HL-60 (cell line): ENCODE measurements at places on chromosomes 4 and X.

- no peak for DNase-seq
Observed at GRCh38 chr4:7805533-7806337, 133.9 kb downstream of the AFAP1 start.

- DNase-seq: no peak
Observed at GRCh38 chrX:150163956-150164726, 199.0 kb upstream of the MAMLD1 start.

GRCh38 chr4:147550626-147551246 is 66.5 kb upstream of the TMEM184C start:
- DNase-seq: no peak

DNA sequence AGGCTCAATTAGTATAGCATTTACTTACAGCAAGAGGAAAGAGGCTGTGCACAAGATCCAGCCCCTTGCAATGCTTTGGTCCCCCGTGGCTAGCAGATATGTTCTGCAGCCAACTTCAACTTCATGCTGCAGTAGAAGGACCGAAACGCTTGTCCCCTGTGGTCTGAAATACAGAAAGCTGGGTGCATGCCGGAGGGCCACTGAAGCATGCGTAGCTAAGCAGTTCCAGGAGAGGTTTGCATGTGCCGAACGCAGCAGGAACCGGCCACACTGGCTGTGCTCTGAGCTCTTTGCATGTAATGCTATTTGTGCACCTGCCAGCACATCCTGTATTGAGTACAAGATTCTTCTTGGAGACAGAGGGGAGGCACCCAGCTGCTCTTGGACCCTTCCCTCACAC is 35.8 kb upstream of the SHISA3 start:
- no peak for DNase-seq

DNA sequence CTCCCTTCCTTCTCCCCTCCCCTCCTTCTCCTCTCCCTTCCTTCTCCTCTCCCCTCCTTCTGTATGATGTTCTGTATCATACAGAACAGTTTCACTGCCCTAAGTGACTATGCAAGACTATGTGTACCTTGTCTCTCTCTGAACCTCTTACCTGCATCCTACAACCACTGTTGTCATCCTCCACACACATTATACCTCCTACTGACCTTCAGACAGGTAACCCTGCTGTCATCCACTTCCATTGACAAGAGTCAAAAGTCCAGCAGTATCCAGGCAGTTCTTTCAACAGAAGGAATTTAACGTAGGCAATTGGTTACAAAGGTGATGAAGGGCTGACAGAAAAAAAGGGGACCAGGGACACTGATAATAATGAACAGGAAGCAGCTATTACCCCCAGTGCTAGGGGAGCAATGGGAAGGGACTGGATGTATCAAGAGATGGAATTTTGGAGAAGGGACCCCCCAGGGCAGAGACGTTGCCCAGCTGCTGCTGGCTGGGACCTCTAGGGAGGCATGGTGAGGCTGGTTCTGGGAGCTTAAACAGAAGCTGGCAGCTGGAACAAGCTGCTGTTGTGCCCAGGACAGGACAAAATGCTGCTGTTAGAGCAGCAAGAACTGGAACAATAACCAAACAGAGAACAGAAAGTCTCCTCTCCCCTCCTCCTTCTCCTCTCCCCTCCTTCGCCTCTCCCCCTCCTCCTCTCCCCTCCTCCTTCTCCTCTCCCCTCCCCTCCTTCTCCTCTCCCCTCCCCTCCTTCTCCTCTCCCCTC is 84.7 kb downstream of the DCTD start:
- DNase-seq: no peak

GRCh38 chr4:127624173-127624572 is 8.6 kb upstream of the INTU start:
- no peak for DNase-seq

- no peak for DNase-seq
Observed at GRCh38 chr4:40177591-40177990, 19.2 kb upstream of the RHOH start.

GRCh38 chr4:159021597-159022385 is 81.1 kb upstream of the RAPGEF2 start:
- no peak for DNase-seq

DNA sequence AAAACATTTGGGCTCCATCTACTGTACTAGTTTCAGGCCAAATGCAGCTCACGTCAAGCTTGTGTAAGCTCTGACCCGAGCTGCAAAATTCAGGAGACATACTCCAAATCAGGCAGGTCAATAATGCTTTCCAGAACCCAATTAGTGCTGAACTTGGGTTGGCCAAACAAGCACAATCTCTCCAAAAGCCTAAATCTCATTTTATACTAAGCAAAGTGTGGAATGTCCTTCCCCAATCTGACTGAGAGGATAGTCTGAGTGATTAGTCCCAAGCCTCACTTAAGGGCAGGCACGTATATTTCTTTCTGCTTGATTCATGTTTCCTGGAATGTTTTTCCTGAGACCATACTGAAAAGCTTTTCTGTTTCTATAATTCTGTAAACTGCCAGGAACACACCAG is 79.9 kb downstream of the NKX6-1 start:
- DNase-seq: no peak

GRCh38 chr4:123616951-123617461 is 220.4 kb downstream of the SPRY1 start:
- DNase-seq: peak; percentile 80

- DNase-seq: no peak
Observed at GRCh38 chrX:27680726-27681125, 90.6 kb downstream of the DCAF8L2 start.

GRCh38 chr4:189498457-189498856 is 442.2 kb upstream of the FRG1 start:
- DNase-seq: no peak

DNA sequence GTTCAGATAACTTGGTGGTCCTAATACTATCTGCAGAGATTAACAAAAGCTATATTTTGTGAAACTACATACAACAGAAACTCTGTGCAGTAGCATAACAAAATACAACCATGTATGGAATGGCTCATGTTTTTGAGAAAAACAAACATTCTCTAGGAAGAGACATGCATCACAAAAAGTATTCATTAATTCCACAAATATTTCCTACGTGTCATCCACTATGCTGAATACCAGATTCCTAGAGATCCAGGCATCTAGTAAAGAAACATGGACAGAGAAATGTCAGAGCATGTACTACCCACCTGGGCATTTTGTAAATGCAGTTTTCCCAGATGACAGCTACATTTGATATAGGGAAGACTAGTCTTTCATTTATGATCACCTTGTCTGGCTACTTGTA is 248.1 kb downstream of the OPHN1 start:
- DNase-seq: no peak

DNA sequence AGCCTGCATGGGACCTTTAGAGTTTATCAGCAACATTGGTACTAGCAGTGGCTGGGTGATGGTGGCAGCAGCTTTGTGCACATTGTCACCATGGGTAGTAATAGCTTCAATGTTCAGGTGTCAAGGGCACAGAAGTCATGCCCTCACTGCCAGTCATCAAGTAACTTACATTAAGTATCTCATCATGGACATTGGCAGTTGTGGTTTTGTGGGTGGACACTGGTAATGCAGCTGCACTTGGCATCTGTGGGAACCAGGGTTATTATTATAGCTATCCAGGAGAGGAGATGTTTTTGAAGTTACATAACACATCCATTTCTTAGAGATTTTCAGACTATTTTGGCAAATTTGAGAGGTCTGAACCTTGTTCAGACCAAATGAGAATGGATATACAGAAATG is 243.2 kb upstream of the NOCT start:
- DNase-seq: no peak

GRCh38 chrX:96379951-96380350 is 304.7 kb upstream of the DIAPH2 start:
- DNase-seq: no peak

DNA sequence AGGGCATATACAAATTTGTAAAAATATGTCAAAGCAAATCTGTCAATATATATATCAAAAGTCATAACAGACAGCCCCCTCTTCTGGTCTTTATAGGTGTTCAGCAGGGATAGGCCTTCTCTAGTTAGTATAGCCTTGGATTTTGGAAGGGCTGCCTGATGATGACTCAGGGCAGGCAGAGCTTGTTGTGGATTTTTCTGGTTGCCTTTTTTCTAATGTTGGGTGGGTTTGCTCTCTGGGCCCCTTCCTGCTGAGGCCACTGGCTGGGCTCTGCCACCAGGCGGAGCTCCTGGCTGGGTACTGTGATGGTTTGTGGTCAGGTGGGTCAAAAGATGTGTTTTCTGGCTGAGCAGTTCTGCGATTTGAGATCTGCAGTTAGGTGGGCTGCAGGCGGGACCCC is 294.2 kb downstream of the GRIA2 start:
- no peak for DNase-seq

GRCh38 chr4:39729557-39729956 is 31.6 kb downstream of the UBE2K start:
- no peak for DNase-seq

DNA sequence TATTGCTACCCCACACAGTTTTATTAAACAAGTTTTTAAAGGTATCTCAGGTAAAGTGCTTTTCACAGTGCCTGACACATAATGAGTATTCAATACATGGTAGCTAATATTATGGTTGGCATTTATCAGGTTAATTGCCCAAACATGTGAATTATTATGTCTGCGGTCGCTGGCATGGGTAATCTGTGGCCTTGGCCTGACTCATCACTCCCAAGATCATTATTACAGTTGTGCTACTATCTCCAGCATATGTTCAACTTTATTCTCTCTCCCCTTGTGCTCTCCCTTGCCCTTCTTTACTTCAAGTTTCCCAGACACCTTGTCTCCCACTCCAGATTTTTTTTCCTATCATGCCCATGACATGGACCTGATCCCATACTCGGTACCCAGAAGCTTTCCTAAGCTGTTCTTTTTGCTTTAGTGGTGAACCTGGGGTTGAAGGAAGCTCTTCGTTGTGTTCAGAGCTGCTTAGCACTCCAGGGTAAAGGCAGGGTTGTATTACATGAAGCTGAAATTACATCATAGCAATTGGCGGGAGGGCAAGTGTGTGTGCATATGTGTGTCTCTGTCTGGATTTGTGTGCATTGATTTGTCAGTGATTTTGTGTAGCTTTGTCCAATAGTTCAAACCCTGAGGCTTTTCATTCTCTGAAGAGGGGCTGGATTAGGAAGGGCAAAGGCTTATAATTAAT is 176.5 kb upstream of the NRK start:
- DNase-seq: no peak

GRCh38 chr4:166622425-166622977 is 611.8 kb downstream of the SPOCK3 start:
- no peak for DNase-seq

DNA sequence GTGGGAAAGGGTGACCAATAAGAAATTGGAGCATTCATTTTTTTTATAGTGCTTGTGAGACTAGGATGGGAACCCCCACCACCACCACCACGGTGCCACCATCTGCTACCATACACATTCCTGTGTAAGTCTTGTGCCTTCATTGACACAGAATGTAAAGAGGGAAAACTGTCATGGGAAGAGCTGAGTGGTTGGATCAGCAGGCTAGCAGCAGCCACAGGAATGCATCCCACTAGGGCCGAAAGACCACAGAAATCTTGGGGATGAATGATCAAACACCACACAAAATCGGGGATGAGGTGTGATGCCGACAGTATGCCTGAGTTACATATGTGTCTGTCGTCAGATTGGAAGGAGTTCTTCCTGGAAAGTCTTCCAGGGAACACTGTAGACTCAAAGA is 69.2 kb downstream of the SRPX start:
- DNase-seq: no peak

DNA sequence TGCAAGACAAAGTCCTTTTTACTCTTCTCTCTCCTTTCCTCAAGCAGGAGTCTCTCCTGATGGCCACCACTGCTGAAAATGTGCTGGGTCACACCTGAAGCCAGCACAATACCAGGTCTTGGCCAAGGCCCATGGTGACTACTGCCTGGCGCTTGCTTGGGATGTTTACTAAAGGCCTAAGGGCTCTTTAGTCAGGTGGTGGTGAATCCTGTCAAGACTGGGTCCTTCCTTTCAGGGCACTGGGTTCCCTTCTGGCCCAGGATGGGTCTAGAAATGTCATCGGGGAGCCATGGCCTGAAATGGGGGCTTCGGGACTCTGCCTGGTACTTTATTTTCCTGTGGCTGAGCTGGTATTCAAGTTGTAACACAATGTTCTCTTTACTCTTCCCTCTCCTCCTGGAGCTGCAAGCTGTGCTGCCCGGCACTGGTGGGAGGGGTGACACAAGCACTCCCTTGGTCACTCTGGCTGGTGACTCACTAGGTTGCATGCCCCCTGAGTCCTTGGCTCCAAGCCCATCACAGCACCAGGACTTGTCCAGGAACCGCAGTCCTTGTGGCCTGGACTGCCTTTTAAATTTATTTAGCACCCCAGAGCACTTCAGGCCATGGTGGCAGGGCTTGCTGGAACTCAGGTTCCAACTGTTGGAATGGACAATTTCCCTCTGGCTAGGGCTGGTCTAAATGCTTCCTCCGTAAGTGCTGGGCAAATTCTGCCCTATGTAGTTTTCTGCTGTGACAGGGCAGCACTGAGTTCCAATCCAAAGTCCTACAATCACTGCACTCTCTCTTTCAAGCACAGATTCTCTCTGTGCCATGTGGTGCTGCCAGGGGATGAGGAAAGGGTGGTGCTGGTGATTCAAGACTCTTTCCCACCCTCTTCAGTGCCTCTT is 11.3 kb downstream of the ARL13A start:
- no peak for DNase-seq

DNA sequence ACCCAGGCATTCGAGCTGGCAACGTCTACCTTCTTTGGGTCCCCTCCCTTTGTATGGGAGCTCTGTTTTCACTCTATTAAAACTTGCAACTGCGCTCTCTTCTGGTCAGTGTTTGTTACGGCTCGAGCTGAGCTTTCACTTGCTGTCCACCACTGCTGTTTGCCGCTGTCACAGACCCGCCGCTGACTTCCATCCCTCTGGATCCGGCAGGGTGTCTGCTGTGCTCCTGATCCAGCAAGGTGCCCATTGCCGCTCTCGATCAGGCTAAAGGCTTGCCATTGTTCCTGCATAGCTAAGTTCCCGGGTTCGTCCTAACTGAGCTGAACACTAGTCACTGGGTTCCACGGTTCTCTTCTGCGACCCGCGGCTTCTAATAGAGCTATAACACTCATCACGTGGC is 183.5 kb upstream of the GALNTL6 start:
- no peak for DNase-seq
